Transverse colon (tissue), 4 donors: ENCODE measurements at places on chromosomes 1 and 21. TPM values are rescaled to one million over a fixed set of nuclear protein-coding genes. Genes with fewer than 3 reads are reported as not detected.

DNA sequence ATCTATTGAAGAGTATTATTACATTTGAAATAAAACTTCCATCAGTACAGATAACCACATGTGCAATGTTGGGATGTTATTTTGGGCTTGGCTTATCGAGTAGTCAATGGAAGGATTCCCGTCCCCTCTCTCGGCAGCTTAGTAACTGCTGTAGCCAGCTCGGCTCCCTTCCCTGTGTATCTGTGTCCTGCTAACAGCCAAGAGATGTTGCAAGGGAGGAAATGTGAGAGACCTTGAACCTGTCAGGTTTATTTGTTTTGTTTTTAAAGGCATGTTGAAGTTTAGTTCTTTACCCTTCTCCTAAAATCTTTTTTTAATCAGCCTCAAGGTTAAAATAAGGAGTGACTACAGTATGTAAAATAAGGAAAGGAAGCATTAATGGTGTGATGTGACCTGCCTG, 13.6 kb upstream of the TARS2 start:
- no peak overlapping the region for H3K4me3 ChIP-seq
- no peaks in the 10 kb centered on the region for H3K27me3 ChIP-seq
- peaks cover 25% of the 10 kb centered on the region for H3K36me3 ChIP-seq
- peaks cover 9% of the 10 kb centered on the region for H3K4me1 ChIP-seq
- DNase-seq = no peak

Gene HSPA6
- total RNA-seq = 2.2 TPM

GRCh38 chr1:911875-912739, 11.6 kb upstream of the SAMD11 start:
- H3K36me3 ChIP-seq = no peaks in the 10 kb centered on the region
- H3K27me3 ChIP-seq = peaks cover 83% of the 10 kb centered on the region
- no peak overlapping the region for H3K27ac ChIP-seq
- DNase-seq = no peak
- H3K4me3 ChIP-seq = no peak overlapping the region

GRCh38 chr1:53684741-53685140, 54.2 kb downstream of the GLIS1 start:
- no peak overlapping the region for H3K4me3 ChIP-seq
- DNase-seq = no peak
- H3K27ac ChIP-seq = no peak overlapping the region
- H3K4me1 ChIP-seq = peaks cover 8% of the 10 kb centered on the region

Gene HSD3B2
- 89.4 TPM for total RNA-seq

Gene CR1L
- total RNA-seq = not detected

- H3K36me3 ChIP-seq = no peaks in the 10 kb centered on the region
- H3K27me3 ChIP-seq = no peaks in the 10 kb centered on the region
- H3K27ac ChIP-seq = no peak overlapping the region
- DNase-seq = no peak
- no peaks in the 10 kb centered on the region for H3K4me1 ChIP-seq
- H3K4me3 ChIP-seq = no peak overlapping the region
Measured at GRCh38 chr1:63975481-63975880, 201.7 kb downstream of the ROR1 start.

DNA sequence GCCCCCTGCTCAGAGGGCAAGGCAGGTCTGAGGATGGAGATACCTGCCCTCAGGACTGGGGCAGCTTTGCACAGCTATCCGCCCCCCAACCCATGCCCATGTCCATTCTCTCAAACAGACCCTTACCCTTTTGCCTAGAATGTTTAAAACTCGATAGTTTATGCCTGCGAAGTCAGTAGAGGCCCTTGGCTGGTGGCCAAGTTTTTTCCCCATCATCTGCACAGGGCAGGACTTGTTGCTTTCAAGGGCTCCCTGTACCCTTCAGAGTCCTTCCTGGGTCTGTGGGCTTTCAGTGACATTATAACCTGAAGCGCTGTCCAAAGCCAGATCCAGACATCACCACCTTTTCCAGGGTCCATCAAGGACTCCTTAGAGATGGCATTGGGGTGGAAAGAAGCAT, 148.7 kb upstream of the ZNF644 start:
- H3K4me1 ChIP-seq = no peaks in the 10 kb centered on the region
- no peaks in the 10 kb centered on the region for H3K36me3 ChIP-seq
- H3K27ac ChIP-seq = no peak overlapping the region

Gene MYOG
- not detected for total RNA-seq

Gene NR5A2
- 92.6 TPM for total RNA-seq

DNA sequence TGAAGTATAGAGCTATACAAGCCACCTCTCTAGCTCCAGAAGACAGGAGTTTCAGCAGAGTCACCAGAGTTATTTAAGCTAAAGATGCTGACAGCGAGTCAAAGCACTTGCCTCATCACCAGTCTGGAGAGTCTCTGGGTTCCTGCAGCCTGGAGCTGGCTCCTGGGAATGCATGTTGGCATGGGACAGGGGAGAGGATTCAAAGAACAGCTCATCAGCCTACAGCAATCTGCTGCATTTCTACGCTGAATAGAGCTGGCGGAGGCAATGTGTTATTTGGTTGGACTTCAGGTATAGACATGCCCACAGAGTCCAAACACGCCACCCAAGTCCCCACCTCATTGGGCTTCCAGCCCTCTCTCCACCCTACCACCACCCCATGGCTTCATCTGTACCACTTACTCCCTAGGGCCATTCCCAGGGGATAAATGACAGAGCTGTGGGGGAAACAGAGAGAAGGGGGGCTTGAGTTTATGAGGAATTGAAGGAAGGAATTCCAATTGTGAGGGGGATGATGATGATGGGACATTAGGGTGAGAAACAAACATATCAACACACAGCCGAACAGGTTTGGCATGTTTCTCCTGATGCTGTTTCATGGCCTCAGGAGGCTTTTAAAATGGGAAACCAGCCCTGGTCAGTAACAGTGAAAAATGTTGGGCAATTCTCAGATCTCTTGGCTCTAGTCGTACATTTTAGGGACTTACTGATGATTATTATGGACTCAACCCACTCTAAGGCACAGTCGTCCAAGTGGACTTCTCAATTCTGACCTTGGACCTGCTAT, 58.4 kb downstream of the PLEKHA6 start:
- H3K27ac ChIP-seq = peak overlapping the region; percentile 17
- no peaks in the 10 kb centered on the region for H3K27me3 ChIP-seq

Gene NGF
- not detected for total RNA-seq

GRCh38 chr1:28359592-28360239, 9.8 kb upstream of the PHACTR4 start:
- no peaks in the 10 kb centered on the region for H3K27me3 ChIP-seq
- H3K36me3 ChIP-seq = no peaks in the 10 kb centered on the region
- no peaks in the 10 kb centered on the region for H3K4me1 ChIP-seq
- no peak overlapping the region for H3K4me3 ChIP-seq
- H3K27ac ChIP-seq = no peak overlapping the region
- peak; percentile 82 for DNase-seq
